ENCODE measurements at places on chromosomes 6 and 20.

DNA sequence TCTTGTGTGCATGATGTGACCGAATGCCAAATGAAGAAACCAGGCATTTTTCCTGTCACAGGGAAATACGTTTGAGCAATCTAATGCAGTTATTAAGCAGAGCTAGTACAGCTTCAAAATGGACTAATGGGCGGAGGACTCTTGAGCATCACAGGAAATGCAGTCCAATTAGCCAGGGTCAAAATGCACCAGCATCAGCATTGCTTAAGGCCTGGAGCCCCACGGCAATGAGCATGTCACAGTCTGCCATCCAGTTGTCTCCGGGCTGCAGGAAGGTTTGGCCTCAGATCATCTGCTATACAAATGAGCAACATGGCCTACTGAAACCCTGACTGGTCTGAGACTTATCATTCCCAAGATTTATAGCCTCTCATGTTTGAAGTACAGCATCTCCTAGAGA is 652.1 kb upstream of the SLC35B3 start:
- no peak for DNase-seq

DNA sequence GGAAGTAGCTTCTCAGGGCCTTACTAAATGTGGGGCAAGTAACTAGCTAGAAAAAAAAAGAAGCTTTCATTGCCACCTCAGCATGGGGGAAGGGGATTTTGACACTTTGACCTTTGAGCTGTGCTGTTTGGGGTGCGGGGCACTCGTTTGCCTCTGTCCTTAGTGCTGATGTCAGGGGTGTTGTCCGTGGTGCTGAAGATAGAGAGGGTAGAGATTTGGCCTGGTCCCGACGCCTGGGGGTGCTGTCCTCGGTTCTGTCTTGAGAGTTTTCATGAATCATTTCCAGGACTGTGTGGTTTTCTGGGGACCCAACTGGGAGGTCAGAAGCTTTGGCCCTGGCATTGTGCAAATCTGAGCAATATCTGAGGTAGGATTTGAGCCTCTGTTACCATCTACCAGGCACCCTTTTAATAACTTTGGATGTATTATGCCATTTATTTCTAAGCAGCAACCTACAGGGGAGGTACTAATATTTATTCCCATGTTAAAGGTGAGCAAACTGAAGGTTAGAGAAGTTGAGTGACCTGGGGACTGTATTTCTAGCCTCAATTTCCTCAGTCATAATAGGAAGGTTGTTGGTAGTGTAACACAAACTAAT is 78.0 kb downstream of the DLGAP4 start:
- peak; percentile 20 for DNase-seq

GRCh38 chr6:15887491-15888461 is 224.9 kb upstream of the DTNBP1 start:
- DNase-seq: no peak

GRCh38 chr6:154543628-154544027 is 33.1 kb upstream of the CNKSR3 start:
- no peak for DNase-seq
